CD4-positive, alpha-beta T cell treated with Interleukin-1 beta for 1 hour (primary cell): ENCODE measurements at places on chromosomes 7 and 10.

DNA sequence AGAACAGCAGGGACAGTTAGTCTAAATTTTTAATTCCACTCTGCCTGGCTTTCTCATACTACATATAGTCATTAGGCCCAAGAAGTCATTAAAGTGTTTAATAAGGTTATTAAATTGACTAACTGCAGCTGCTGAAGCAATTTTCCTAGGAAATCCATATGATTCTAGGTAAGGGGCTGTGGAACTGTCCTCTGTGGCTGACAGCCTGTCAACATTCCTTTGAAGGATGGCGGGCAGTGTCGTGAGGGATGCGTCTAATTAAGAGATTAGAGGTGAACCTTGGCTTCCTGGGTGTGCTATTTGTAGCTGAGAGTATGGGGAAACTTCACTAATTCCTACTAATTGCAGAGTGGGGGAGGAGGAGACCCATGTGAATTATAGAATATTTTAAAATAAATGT, 64.6 kb downstream of the SNX10 start:
- DNase-seq: no peak

DNA sequence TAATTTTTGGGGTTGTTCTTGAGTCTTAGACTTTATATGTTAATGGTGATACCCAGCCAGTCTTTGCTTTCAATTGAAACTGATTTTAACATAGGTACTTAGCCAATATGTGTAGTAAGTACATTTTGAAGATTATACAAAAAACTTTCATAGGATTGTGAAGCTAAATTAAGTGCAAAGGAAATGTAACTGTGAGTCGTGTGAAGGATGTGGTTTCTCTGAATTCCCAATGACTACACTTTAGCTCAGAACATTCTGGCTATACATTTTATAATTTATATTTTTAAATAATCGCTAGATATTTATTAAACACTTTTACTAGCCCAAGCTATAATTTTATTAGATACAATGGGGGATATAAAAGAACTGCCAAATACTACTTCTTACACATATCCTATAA, 359.3 kb downstream of the PCLO start:
- DNase-seq: no peak

DNA sequence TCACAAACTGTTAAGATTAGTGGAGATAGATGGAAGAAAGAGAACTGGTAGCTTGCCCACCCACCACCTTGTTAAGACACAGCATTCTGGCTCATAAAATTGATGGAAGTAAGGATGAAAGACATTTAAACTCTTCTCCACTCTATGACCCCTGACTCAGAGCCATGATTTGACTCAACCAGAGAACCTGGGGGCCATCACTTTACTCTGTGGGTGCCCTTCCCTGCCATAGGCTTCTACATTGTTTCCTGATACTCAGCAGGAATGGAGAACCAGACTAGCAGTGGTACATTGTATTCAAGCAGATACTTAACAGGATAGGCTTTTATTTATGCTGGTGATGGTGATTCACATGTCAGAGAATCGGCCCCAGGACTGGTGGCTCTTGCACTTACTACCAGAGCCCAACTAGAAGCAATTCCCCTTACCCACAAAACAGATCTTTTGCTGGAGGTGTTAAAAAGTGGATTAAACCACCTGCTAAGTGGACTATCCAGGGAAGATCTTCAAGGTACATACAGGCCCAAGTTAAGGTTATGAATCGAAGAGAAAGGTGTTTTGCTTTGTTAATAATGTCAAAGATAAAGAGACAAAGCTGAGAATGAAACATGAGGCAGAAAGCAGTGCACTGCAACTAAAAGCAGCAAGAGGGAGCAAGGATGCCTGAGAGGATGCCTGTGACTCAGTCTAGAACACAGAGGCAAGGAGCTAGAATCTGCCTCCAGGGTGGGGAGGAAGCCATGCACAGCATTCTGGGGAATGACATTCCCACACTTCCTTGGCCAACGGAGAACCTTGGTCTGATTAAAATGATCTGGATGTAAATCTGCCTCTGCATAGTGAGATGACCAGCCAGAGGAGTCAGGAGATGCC, 36.0 kb upstream of the GLI3 start:
- no peak for DNase-seq

- DNase-seq: no peak
These were observed 29.3 kb downstream of the ADRA2A start for GRCh38 chr10:111106081-111106480.

GRCh38 chr7:23373151-23374004, 74.2 kb downstream of the MALSU1 start:
- peak; percentile 31 for DNase-seq
